ENCODE measurements at places on chromosomes 16 and 17.

- no peak for DNase-seq
These were observed 50.2 kb downstream of the DNAH3 start for GRCh38 chr16:21100447-21100846.

DNA sequence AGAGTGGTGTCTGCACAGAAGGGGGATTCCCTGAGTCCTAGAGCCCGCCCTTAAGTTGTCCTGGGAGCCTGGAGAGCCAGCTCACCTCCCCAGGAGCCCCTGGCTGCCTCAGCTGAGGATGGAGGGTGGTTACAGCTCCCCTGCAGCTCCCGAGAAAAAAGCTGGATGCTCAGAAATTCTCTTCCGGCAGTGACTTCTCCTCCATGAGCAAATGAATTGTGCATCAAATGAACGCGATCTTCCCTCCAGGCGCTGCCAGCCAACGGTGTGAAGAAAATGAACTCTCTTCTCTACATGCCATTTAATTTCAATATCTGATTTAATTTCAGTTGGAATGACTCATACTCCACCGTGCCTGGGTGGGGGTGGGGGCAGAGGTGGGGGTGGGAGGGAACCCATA lies 14.3 kb upstream of the C16orf74 start:
- DNase-seq, result no peak

DNA sequence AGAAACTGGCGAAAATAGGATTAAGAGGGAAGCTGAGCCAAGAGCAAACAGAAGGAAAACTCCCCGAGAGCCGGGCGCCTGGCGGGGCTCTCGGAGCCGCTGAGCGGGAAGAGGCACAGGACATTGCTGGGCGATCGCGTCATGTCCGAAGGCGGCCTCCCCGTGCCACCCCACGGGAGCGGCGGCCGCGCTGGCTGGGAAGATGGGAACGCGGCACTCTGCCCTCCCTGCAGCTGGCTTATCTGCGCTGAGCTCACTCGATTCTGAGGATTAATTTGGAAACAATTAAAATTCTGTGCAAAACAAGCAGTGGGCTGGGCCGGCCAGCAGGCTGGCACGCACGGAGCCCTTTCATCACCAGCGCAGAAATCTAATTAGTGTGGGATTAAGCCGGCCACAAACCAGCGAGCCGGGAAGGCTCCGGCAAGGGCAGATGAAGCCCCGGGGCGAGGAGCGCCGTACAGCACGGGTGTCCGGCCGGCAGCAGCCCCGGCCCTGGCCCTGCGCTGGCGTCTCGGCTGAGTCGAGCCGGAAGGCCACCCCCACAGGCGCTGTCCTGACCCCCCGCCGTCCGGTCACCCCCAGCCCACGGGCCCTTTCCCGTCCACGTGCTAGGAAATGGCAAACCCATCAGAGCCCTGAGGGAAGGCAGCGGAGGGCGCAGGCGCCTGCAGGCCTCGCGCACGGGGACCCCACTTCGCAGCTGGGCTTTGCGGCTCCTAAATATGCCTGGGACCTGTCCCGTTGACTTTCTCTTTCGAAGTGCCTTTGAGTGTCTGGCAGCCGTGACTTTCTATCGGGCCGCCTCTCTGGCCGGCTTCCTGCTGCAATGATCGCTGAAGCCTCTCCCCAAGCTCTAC lies 37.9 kb downstream of the SOX8 start:
- DNase-seq, result no peak

- DNase-seq, result no peak
These were observed 1.0 kb downstream of the HSD11B2 start for GRCh38 chr16:67431775-67432505.

GRCh38 chr16:27480761-27481160 lies 69.0 kb downstream of the GTF3C1 start:
- no peak for DNase-seq

DNA sequence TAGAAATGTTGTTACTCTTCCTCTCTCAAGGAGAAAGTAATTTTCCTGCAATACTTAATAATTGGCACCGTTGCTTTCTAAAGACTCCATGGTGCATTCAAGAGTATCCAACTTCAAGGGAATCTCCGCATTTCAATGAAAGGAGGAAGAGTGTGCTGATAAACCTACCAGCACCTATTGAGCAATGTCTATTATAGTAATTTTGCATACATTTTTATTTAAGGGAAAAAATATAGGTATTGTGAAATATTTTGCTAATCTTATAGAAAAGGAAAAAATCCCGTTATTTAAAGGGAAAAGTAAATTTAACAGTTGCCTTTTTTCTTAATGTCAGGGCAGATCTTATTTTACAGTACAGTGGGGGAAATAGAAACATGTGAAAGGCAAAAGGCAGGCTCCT lies 1.1 kb upstream of the TMEM106A start:
- no peak for DNase-seq
